ENCODE measurements at places on chromosomes 2 and 18. TPM values are rescaled to one million over a fixed set of nuclear protein-coding genes. Genes with fewer than 3 reads are reported as not detected.
A peak's percentile ranks its signal among the peaks of the same experiment; 100 is the strongest.

WDFY1 gene
- total RNA-seq, result 20.7 TPM

CAPN14 gene
- 0.12 TPM for total RNA-seq

SRD5A2 gene
- total RNA-seq, result 2.7 TPM

EVX2 gene
- total RNA-seq, result not detected

EMILIN1 gene
- total RNA-seq, result 20.7 TPM

GRCh38 chr2:201320701-201321100 is 36.4 kb downstream of the FLACC1 start:
- no peak for DNase-seq

GRCh38 chr2:225487878-225488416 is 88.4 kb downstream of the NYAP2 start:
- DNase-seq, result no peak

GRCh38 chr2:231884438-231885140 is 41.6 kb downstream of the NPPC start:
- DNase-seq, result no peak

GRCh38 chr2:39435234-39435633 is 1.9 kb downstream of the MAP4K3 start:
- DNase-seq, result no peak

DNA sequence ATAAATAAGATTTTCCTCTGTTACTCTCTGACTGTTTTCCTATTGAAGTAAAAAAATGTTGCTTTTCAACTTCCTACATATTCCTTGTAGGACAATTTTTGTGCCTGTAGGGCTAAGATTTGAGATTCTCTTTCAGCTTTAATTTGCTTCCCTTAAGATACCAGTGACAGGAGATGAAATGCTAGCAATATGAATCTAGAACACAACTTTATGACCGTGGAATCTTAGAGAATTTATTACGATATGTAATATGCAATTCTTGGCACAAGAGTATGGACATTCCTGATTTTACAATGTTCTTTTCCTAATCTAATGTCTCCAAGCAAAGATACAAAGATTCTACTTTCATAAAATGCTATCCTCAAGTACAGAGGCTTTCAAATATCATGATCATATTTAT is 180.9 kb downstream of the KCNE4 start:
- no peak for DNase-seq

GRCh38 chr2:63012541-63012940 is 38.1 kb upstream of the OTX1 start:
- no peak for DNase-seq

GRCh38 chr18:6482198-6482977 is 67.7 kb upstream of the L3MBTL4 start:
- peak; percentile 77 for DNase-seq

- no peak for DNase-seq
These were observed 200.6 kb downstream of the RND3 start for GRCh38 chr2:150286730-150287362.

DNA sequence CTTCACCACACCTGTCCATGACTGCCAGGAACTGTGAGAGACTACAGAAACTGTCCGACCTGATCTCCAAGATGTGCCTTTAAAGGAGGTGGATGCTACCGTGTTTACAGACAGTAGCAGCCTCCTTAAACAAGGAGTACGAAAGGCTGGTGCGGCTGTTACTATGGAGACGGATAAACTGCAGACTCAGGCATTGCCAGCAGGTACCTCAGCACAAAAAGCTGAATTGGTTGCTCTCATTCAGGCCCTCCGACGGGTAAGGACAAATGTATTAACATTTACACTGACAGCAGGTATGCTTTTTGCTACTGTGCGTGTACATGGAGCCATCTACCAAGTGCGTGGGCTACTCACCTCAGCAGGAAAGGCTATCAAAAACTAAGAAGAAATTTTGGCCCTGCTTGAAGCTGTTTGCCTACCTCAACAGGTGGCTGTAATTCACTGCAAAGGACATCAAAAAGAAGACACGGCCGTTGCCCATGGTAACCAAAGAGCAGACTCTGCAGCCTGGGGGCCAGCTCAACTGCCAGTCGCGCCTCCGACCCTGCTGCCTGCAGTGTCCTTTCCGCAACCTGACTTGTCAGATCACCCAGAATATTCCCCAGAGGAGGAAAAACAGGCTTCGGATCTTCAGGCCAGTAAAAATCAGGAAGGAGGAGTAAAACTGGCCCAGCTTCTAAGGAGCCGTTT is 30.9 kb downstream of the SKA1 start:
- DNase-seq, result no peak

DNA sequence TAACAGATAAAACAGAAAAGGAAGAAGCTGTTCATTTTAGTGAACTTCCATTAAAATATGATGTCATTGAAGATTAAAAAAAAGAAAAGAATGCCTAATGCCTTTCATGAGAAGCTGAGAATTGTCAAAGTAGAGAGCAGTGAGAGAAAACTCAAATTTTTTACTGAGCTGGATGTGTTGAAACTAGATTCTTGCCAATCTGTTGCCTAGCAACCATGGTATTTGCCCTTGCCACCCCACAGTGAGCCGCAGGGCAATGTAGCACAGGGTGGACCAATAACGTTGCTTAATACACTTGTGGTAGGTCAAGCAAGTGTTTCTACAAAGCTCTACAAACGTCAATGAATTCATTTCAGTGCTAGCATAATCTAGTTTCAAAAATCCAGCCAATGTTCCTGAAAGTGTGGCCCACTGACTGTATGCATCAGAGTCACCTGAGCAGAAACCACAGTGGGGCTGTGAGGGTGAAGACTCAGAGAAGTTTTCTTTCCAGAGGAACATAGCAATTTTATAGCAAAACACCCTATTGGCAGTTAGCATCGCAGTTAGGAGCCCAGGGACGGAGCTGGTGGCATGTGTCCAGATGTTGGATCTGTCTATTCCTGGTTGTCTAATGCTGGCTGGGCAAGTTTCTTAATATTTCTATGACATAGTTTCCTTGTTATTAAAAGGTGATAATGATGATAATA is 132.2 kb downstream of the DOCK10 start:
- peak; percentile 78 for DNase-seq

- DNase-seq, result no peak
These were observed 60.7 kb downstream of the KCTD18 start for GRCh38 chr2:200449149-200449548.
